Heart left ventricle (tissue), 16 donors: ENCODE measurements at places on chromosomes 7 and 10. TPM values are rescaled to one million over a fixed set of nuclear protein-coding genes. Genes with fewer than 3 reads are reported as not detected.

MRC1 gene
- 18.5 TPM for total RNA-seq

ZCWPW1 gene
- 4.0 TPM for total RNA-seq

OPN4 gene
- total RNA-seq, result not detected

GGCT gene
- 22.4 TPM for total RNA-seq

JMJD1C gene
- 30.1 TPM for total RNA-seq

CYP3A7 gene
- not detected for total RNA-seq

GNAT3 gene
- total RNA-seq, result not detected

SEMA3C gene
- total RNA-seq, result 67.6 TPM

NAT16 gene
- total RNA-seq, result not detected
